ENCODE measurements at places on chromosomes 5 and 9.

DNA sequence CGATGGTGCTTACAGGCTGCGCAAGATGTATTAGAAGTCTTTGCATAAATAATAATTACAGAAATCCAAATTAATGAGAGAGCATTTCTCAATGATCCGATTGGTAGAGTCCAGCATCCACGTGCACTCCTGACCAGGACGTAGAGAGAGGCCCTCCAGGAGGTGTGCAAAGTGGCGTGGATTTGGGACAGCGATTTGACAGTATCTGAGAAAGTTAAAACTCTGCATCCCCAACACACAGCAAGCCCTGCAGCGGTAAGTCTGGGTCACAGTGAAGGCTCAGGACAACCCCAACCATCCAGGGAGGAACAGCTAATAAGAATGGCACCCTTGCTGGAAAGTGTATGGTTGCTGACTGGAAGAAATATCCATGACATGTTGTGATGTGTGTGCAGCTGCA, 180.2 kb downstream of the AUH start:
- DNase-seq: no peak

DNA sequence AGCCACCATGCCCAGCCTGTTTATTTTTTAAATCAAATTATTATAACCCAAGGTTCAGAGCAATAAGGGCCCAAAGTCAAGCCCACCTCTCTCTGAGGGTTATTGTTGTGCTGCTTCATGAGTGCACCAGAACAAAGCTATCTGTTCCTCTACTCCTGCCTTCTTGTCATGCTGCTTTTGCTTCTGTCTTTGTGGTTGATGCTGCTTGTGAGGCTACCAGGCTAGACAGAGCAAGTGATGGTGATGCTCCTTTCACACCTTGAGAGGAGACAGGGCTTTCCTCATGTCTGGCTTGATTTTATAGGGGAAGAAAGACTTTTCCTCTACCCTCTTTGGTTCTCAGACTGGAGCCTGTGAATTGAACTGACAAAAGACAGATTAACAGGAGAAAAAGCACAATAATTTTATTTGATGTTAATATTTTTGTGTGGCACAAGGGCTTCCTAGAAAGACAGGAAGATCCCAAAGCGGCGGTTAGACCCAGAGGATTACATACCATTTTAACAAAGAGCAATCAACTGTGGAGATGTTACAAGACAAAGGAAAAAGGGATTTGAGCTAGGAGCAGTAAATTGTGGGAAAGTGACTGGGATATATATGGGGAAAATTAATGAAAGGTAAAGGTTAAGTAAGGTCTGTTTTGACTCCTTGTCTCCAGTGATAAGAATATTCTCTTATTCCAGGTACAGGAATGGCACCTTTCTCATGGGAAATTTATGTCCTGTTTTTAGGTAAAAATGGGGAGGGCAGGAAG, 4.4 kb upstream of the CD180 start:
- DNase-seq: no peak

- no peak for DNase-seq
Observed at GRCh38 chr5:86797677-86798076, 179.9 kb downstream of the COX7C start.

- DNase-seq: no peak
Observed at GRCh38 chr5:15808577-15808976, 308.6 kb downstream of the FBXL7 start.

GRCh38 chr9:70948744-70949143, 172.7 kb downstream of the TRPM3 start:
- DNase-seq: no peak

DNA sequence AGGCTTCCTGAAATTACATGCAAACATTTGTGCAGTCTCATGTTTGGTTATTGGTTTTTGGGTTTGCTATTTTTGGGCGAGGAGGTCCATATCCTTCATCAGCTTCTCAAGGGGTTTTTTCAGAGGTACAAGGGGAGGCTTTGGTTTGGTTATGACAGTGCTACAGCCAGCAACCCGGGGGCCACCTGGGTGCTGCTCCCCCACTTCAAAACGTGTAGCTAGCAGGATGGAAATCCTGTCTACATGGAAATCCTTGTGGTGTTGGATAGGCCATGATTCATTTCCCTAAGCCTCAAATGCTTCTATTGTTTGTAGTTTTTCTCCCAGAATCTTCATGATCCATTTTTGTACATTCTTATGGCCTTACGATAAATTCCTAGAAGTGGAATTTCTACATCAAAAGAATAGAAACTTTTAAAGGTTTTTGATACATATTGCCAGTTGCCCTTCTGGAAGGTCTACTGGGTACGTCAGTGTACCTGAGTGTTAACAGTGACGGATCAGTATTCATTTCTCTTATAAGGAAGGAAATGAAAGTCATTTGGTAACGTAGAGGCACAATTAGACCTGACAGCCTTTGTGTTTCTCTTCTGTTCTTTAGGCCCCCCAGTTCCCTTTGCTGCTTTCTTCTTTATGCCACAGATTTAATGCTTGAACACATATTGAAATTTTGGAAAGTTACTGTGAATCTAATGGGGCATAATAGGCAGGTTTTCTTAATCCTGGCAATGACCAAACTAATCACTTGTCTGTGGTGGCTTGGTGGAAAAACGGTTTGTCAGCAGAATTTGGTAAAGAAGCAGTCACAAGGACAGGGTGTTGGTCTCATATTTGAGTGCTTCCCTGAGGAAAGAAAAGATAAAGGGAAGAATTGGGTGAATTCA, 69.7 kb upstream of the ABL1 start:
- DNase-seq: no peak

DNA sequence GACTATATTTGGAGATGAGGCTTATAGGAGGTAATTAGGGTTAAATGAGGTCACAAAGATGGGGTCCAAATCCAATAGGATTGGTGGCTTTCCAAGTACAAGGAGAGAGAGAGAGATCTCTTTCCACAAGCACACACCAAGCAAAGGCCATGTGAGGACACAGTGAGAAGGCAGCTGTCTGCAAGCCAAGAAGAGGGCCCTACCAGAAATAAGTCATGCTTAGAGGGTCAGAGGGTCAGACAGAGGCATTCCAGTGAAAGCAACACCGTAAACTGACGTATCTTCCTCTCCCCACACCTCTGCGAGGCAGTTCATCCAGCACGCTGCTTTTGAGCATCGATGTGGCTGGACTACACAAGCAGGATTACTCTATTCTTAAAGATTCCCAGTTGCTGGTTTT, 87.9 kb downstream of the SLC1A3 start:
- DNase-seq: no peak

- no peak for DNase-seq
Observed at GRCh38 chr5:140342287-140342686, 4.1 kb downstream of the HBEGF start.

DNA sequence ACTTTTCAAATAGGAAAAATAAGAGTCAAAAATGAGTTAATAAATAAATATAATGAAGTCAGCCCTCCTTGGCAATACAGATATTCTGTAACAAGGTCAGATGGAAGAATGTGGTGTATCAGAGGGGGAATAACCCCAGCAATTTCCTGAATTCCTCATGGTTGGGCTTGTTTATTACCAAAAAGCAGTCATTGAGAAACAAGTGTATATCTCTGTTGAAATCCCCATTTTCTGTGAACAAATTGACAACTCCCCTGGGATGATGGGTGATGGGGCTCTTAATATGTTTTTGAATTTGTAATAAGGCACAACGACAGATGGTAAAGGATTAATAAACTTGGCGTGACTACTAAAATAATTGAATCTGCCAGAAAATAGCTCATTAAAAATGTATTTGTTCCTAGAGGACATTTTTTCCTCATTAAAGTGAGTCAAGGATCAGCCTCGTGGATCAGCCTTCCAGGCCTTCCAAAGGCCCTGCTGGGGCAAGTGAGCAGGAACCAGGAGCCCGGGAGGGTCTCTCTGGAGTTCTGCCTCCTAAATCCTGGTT, 34.2 kb downstream of the THBS4 start:
- no peak for DNase-seq

- no peak for DNase-seq
Observed at GRCh38 chr5:94691291-94691690, 72.8 kb downstream of the SLF1 start.

- DNase-seq: no peak
Observed at GRCh38 chr5:112366987-112367386, 52.1 kb downstream of the EPB41L4A start.
